ENCODE measurements at places on chromosomes 5 and 9. TPM values are rescaled to one million over a fixed set of nuclear protein-coding genes. Genes with fewer than 3 reads are reported as not detected.

Gene MLLT3
- 24.9 TPM for total RNA-seq

Gene HAVCR1
- total RNA-seq = 1.2 TPM

Gene NIM1K
- total RNA-seq = 0.76 TPM

Gene IGFBPL1
- total RNA-seq = not detected

Gene FAM240B
- total RNA-seq = not detected

Gene FGF10
- not detected for total RNA-seq

Gene LCN10
- 1.7 TPM for total RNA-seq

Gene KIAA0825
- total RNA-seq = 0.62 TPM

DNA sequence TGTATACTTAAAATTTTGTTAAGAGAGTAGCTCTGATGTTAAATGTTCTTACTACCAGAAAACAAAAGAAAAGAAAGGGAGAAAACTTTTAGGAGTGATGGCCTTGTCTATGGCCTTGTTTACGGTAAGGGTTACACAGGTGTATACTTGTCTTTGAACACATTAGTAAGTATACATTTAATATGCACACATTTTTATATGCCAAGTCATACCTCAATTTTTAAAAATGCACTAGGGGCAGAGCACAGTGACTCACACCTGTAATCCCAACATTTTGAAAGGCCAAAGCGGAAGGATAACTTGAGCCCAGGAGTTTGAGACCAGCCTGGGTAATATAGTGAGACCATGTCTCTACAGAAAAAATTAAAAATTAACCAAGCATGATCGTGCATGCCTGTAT lies 166.7 kb upstream of the SNX2 start:
- no peak for DNase-seq
- no peaks in the 10 kb centered on the region for H3K36me3 ChIP-seq
- H3K27me3 ChIP-seq = no peaks in the 10 kb centered on the region
- H3K4me1 ChIP-seq = no peaks in the 10 kb centered on the region

DNA sequence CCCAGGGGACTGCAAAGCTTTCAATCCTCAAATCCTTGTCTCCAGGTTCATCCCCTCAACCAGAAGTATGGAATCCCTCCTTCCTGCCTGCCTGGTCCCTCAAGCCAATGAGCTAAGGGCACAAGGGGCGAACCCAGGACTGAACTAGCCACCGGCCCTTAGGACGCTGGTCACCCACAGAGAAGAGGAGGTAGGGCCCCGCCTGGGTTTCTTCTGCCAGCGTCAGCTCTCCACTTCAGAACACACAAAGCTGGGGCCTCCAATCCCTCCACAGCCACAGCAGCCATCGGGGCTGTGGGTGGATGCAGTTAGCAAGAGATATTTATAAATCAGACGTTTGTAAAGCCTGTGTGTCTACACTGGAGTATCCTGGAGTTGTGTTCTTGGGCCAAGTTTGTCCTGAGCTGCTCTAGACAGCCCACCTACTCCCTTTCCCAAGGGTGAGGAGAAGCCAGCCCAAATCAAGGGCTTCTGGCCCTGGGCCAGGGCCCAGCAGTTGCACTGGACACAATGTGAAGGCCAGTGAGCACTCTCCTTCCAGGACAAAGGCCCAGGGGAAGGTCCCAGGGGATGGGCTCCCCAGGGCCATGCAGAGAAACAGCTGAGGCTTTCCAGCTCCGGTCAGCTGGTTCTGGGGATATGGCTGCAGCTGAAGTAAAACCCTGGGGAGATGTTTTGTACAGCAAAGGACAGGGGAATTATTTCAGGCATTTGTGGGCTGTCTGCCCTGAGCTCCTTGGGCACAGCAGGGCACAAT lies 18.9 kb downstream of the AMBP start:
- no peaks in the 10 kb centered on the region for H3K27me3 ChIP-seq
- no peak overlapping the region for H3K27ac ChIP-seq
- no peaks in the 10 kb centered on the region for H3K36me3 ChIP-seq
- no peak for DNase-seq
- no peak overlapping the region for H3K4me3 ChIP-seq

DNA sequence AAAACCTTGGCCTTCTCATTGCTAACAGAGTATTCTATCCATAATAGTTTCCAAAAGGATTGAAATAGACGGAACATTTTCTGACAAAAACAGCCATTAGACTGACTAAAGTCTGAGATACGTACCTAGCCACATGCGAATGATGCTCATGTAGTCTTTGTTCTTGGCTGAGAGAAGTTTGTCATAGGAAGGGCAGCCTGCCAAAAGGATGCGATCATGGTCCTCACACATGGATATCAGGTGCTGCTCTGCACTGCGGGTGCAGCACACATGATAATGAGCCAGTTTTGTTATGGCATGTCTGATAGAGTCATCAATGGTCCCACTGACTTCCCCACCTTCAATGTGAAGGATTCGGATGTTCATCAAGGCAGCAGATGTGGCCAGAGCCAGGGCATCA lies 12.3 kb downstream of the GNE start:
- no peak overlapping the region for H3K4me3 ChIP-seq
- no peaks in the 10 kb centered on the region for H3K27me3 ChIP-seq
- peaks cover 11% of the 10 kb centered on the region for H3K4me1 ChIP-seq
- no peak overlapping the region for H3K27ac ChIP-seq
- DNase-seq = no peak

GRCh38 chr5:72472031-72472430 lies 35.2 kb downstream of the ZNF366 start:
- H3K27me3 ChIP-seq = peaks cover 24% of the 10 kb centered on the region
- no peaks in the 10 kb centered on the region for H3K36me3 ChIP-seq
- H3K4me3 ChIP-seq = no peak overlapping the region
- H3K4me1 ChIP-seq = no peaks in the 10 kb centered on the region

DNA sequence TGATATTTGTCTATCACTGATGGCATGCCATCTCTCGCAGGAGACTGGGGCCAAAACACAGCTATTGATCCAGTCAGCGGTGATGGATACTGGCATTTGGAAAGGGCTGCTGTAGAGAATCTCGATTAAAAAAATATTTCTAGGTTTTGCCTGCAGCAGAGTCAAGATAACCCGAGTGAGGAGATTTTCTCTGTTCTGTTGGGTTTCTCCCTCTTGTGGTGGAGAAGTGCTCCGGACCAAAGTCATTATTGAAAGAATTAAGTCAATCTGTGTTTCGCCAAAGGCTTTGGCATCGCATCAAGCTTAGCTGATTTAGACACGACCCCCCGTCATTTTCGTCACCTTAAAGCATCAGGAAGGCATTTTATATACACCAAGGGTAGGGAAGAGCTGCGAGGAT lies 97.1 kb upstream of the IRX2 start:
- H3K4me1 ChIP-seq = no peaks in the 10 kb centered on the region
- no peak overlapping the region for H3K4me3 ChIP-seq
- DNase-seq = no peak
- no peaks in the 10 kb centered on the region for H3K36me3 ChIP-seq
- H3K27me3 ChIP-seq = no peaks in the 10 kb centered on the region
- no peak overlapping the region for H3K27ac ChIP-seq

GRCh38 chr5:67160985-67161384 lies 35.6 kb downstream of the CD180 start:
- H3K27ac ChIP-seq = peak overlapping the region; percentile 54
- H3K36me3 ChIP-seq = peaks cover 29% of the 10 kb centered on the region
- DNase-seq = peak; percentile 28
- H3K4me1 ChIP-seq = peaks cover 52% of the 10 kb centered on the region
- peak overlapping the region; percentile 61 for H3K4me3 ChIP-seq

- no peaks in the 10 kb centered on the region for H3K4me1 ChIP-seq
- H3K27ac ChIP-seq = no peak overlapping the region
- no peak overlapping the region for H3K4me3 ChIP-seq
- no peaks in the 10 kb centered on the region for H3K36me3 ChIP-seq
These were observed 13.6 kb upstream of the COL27A1 start for GRCh38 chr9:114141553-114142402.

- no peak overlapping the region for H3K27ac ChIP-seq
- no peak for DNase-seq
- no peaks in the 10 kb centered on the region for H3K36me3 ChIP-seq
- peaks cover 2% of the 10 kb centered on the region for H3K4me1 ChIP-seq
These were observed 40.1 kb downstream of the PHAX start for GRCh38 chr5:126640866-126641265.

DNA sequence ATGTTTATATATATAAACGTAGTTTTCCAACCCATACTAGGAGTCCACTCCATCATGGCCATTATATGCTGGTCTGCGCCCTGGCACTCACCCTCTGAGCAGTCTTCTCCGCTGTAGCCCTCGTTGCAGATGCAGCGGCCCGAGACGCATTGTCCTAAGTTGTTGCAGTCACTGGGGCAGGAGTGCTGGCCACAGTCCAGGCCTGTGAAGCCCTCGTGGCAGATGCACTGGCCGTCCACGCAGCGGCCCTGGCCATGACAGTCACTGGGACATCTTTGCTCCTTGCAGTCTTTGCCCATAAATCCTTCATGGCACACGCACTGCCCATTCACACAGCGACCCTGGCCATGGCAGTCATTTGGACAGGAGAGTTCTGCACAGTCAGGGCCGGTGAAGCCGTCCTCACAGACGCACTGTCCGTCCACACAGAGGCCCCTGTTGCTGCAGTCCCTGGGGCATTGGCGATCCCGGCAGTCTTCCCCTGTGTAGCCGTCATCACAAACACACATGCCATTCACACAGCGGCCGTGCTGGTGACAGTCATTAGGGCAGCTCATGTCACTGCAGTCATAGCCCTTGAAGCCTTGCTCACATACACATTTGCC lies 32.1 kb downstream of the TNC start:
- no peak for DNase-seq
- H3K27ac ChIP-seq = no peak overlapping the region
- H3K4me3 ChIP-seq = no peak overlapping the region
- H3K4me1 ChIP-seq = no peaks in the 10 kb centered on the region
- no peaks in the 10 kb centered on the region for H3K36me3 ChIP-seq

GRCh38 chr5:27315363-27316270 lies 277.2 kb upstream of the CDH9 start:
- no peak for DNase-seq
- H3K27me3 ChIP-seq = no peaks in the 10 kb centered on the region
- H3K36me3 ChIP-seq = no peaks in the 10 kb centered on the region
- no peak overlapping the region for H3K4me3 ChIP-seq

- no peak for DNase-seq
- H3K27ac ChIP-seq = no peak overlapping the region
- H3K36me3 ChIP-seq = no peaks in the 10 kb centered on the region
- peaks cover 3% of the 10 kb centered on the region for H3K27me3 ChIP-seq
These were observed 29.0 kb downstream of the SARDH start for GRCh38 chr9:133709015-133709611.

- peak overlapping the region; percentile 58 for H3K27ac ChIP-seq
- peaks cover 32% of the 10 kb centered on the region for H3K4me1 ChIP-seq
- H3K27me3 ChIP-seq = peaks cover 13% of the 10 kb centered on the region
- H3K36me3 ChIP-seq = no peaks in the 10 kb centered on the region
- peak overlapping the region; percentile 35 for H3K4me3 ChIP-seq
- peak; percentile 46 for DNase-seq
These were observed 84.8 kb downstream of the MVB12B start for GRCh38 chr9:126411225-126411947.

- no peak overlapping the region for H3K4me3 ChIP-seq
- H3K27ac ChIP-seq = no peak overlapping the region
- DNase-seq = no peak
- H3K4me1 ChIP-seq = no peaks in the 10 kb centered on the region
- H3K36me3 ChIP-seq = peaks cover 7% of the 10 kb centered on the region
These were observed 58.6 kb downstream of the LRSAM1 start for GRCh38 chr9:127509955-127510299.

- peak overlapping the region; percentile 38 for H3K27ac ChIP-seq
- no peaks in the 10 kb centered on the region for H3K27me3 ChIP-seq
- H3K4me3 ChIP-seq = no peak overlapping the region
- H3K36me3 ChIP-seq = peaks cover 27% of the 10 kb centered on the region
These were observed 26.7 kb upstream of the RICTOR start for GRCh38 chr5:39100851-39101396.

All from activated T-helper 2 cell treated with anti-CD3 and anti-CD28 coated beads, Interferon-gamma antibody, Interleukin-2, Interleukin-4, amounts not matched to agents 10 μg/mL and 5 μg/mL and 100 μg/mL, durations not matched to agents 14 hours and 24 hours and 36 hours (primary cell).